Cardiac atrium fibroblast (primary cell): ENCODE measurements at places on chromosomes 3 and 15. TPM values are rescaled to one million over a fixed set of nuclear protein-coding genes. Genes with fewer than 3 reads are reported as not detected.

SLC28A2 gene
- not detected in 2 replicates for total RNA-seq

TLR9 gene
- total RNA-seq, result not detected in 2 replicates

CD86 gene
- total RNA-seq, result not detected in 2 replicates

HDC gene
- not detected in 2 replicates for total RNA-seq

SPRED1 gene
- total RNA-seq, result 24.2 and 35.5 TPM in 2 replicates

XCR1 gene
- not detected in 2 replicates for total RNA-seq

SNX33 gene
- total RNA-seq, result 36.1 and 36.6 TPM in 2 replicates

GHSR gene
- total RNA-seq, result not detected in 2 replicates

NKIRAS1 gene
- 10.7 and 11.0 TPM in 2 replicates for total RNA-seq

SLC9A9 gene
- 3.9 and 8.3 TPM in 2 replicates for total RNA-seq

CCR3 gene
- not detected in 2 replicates for total RNA-seq

A4GNT gene
- not detected in 2 replicates for total RNA-seq

OR5K2 gene
- total RNA-seq, result not detected in 2 replicates

TM4SF18 gene
- 0.36 and 2.4 TPM in 2 replicates for total RNA-seq

EFCC1 gene
- total RNA-seq, result not detected in 2 replicates

IL17RC gene
- 35.4 and 50.9 TPM in 2 replicates for total RNA-seq

C3orf80 gene
- 0.18 and 0.81 TPM in 2 replicates for total RNA-seq

ROPN1 gene
- total RNA-seq, result not detected in 2 replicates

LARP6 gene
- total RNA-seq, result 51.4 and 78.5 TPM in 2 replicates

SETD2 gene
- total RNA-seq, result 15.3 and 15.7 TPM in 2 replicates

ASB14 gene
- not detected in 2 replicates for total RNA-seq

SQOR gene
- 30.3 and 47.7 TPM in 2 replicates for total RNA-seq

TMEM45A gene
- 174 and 277 TPM in 2 replicates for total RNA-seq

FBXL2 gene
- 8.3 and 11.2 TPM in 2 replicates for total RNA-seq

ATP13A4 gene
- not detected in 2 replicates for total RNA-seq

TMEM212 gene
- total RNA-seq, result not detected in 2 replicates

HDAC11 gene
- total RNA-seq, result 8.1 and 11.9 TPM in 2 replicates

ZPLD1 gene
- total RNA-seq, result not detected in 2 replicates

FEM1B gene
- 20.0 and 24.6 TPM in 2 replicates for total RNA-seq

SLC12A1 gene
- total RNA-seq, result not detected in 2 replicates

IL5RA gene
- not detected in 2 replicates for total RNA-seq

TRPM1 gene
- total RNA-seq, result not detected in 2 replicates

SLC2A2 gene
- not detected in 2 replicates for total RNA-seq

DLL4 gene
- total RNA-seq, result 0.54 and 4.9 TPM in 2 replicates

CLRN1 gene
- not detected in 2 replicates for total RNA-seq

ALDH1A2 gene
- total RNA-seq, result 8.1 and 38.3 TPM in 2 replicates

KCNAB1 gene
- 0.72 TPM in 1 of 2 replicates, not detected in the other for total RNA-seq

COL7A1 gene
- total RNA-seq, result 5.4 and 14.9 TPM in 2 replicates

SSR3 gene
- total RNA-seq, result 209 and 251 TPM in 2 replicates
